Activated naive CD4-positive, alpha-beta T cell treated with anti-CD3 and anti-CD28 coated beads, Interleukin-2, amount 50 U/mL, for 72 hours (primary cell): ENCODE measurements at places on chromosomes 3 and 15.
A peak's percentile ranks its signal among the peaks of the same experiment; 100 is the strongest.

DNA sequence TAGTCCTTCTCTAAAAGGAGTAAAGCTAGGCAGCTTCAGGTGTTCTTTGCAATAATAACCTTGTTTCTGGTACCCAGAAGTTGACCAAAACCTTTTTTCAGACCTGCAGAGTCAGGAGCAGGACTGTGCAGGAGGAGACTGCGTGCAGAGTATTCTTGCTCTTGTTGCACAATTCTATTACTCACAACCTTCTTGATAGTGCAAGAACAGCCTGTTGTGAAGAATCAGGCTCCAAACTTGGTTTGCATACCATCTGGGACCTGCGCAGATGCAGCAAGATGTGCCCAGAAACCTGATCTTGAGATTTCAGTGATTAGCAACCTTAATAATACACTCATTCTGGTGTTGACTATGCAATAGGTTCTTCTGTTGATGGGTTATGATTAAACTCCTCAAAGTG, 111.9 kb downstream of the ATG7 start:
- no peak for DNase-seq

GRCh38 chr3:132090921-132091320, 56.1 kb upstream of the CPNE4 start:
- no peak for DNase-seq

- DNase-seq = no peak
Measured at GRCh38 chr3:10697918-10698317, 118.1 kb upstream of the SLC6A11 start.

- no peak for DNase-seq
Measured at GRCh38 chr15:87739081-87739480, 517.5 kb downstream of the NTRK3 start.

DNA sequence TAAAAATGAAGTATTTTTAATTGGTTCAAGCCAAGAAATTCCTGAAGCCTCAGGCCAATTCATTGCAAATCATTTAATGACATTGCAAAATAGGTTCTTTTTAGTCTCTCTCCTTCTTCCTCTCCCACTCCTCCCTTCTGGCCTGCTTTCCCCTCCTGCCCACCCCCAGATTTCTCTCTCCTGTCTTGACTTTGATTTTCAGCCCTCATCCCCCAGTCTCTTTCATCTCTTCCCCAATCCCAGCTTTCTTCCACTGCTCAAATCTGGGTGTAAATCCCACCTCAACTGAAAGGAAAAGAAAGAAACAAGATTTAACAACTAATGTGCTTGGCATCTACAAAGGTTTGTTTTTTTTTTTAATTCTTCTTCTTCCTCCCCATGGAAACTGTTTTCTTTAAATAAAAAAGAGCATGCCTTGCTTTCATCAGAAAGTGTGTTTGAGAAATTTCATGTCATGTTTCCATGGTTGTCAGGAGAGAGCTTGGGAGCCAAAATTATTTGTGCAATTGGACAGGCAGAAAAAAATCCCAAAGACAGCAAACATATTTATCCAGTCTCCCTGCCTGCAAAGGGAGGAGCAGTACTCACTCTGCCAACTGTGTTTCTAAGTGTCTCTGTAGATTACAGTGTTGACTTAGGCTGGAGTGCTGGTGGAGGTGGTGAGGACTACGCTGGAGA, 50.4 kb downstream of the BOC start:
- no peak for DNase-seq

DNA sequence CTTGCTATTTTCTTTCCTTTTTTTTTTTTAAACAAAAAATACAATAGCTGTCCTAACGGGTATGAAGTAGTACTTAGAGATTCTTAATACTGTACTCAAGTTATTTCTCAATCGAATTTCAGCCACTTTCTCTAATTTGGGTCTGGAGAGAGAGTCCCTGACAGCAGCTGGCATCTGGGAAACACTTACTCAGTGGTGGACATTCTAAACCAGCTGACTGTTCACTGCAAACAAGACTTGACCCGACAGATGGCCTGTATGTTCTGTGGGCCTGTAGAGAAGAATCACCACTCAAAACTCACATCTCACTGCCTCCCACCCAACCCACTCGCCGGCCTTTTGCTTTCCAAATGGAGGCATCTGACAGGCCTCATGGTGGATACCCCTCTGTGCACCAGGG, 199.6 kb downstream of the ATP10A start:
- no peak for DNase-seq

- no peak for DNase-seq
Measured at GRCh38 chr3:166527325-166527724, 690.1 kb upstream of the BCHE start.

- no peak for DNase-seq
Measured at GRCh38 chr3:36562945-36563344, 182.6 kb downstream of the STAC start.

DNA sequence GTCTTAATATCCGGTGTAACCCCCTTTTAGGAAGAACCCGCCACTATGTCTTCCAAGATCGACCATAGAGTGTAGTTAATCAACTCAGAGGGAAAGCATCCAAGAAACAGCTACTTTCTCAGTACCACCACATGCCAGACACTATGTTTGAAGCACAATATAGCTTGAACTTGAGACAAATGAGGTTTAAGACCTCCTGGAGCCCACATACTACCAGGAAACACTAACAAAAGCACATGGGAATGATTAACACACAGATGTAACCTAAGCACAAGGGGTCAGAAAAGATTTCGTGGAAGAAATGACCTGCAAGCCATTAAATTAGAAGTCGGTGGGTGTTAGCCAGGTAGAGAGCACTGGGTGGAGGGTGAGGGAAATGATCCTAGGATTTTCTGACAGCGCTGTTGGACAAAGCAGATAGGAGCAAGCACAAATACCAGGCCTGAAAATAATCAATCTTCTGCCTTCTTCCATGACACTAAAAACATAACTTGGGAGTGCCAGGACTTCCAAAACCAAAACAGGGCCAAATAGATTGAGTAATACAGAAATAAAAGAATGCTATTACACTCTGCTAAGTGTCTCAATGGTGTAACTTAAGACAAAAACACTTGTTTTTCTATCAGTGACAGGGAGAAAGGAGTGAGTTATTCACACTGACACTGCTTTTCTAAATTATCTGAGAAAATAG, 213.7 kb downstream of the FOXP1 start:
- DNase-seq = no peak

GRCh38 chr3:181521831-181522230, 189.9 kb upstream of the SOX2 start:
- DNase-seq = no peak

DNA sequence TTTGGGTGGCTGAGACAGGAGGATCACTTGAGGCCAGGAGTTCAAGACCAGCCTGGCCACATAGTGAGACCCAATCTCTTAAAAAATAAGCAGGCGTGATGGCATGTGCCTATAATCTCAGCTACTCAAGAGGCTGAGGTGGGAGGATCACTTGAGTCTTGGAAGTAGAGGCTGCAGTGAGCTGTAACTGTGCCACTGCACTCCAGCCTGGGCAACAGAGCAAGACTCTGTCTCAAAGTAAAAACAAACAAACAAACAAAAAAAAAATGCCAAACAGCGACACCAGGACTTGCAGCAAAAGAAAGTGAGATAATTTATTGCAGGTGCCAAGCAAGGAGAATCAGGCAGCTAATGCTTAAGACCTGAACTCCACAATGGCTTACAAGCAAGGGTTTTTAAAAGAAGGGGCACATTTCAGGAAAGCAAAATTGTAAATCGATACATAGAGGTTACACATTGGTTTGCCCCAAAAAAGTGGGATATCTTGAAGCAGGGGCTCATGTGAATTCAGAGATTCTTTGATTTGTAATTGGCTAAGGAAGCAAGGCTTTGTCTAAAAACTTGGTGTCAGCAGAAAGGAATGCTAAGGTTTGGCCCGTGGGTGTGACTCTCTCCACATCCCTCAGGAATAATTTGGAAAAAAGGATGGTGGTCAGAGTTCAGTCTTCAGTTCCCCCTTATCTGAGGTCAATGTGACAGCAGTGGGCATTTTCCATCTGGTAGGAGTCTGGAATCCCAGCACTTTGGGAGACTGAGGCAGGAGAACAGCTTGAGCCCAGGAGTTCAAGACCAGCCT, 5.2 kb upstream of the MPI start:
- no peak for DNase-seq

- no peak for DNase-seq
Measured at GRCh38 chr3:123042413-123042812, 14.8 kb upstream of the SEMA5B start.

GRCh38 chr3:13831386-13831996, 48.4 kb downstream of the WNT7A start:
- DNase-seq = no peak

DNA sequence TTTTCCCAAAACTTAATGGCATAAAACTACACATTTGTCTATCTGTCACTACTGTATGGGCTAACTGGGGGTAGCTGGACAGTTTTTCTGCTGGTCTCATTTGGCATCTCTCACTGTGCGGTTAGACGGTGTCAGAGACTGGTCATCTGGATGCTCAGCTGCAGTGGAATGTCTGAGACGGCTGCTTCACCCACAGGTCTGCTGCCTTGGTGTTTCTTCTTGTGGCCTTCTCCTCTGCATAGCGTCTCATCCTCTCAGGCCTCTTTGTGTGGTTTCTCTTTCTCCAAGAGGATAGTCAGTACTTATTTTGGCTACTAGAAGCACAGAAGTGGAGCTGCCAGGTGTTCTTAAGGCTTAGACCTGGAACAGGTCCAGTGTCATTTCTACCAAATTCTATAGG, 35.9 kb upstream of the GOLGA6L9 start:
- DNase-seq = no peak

DNA sequence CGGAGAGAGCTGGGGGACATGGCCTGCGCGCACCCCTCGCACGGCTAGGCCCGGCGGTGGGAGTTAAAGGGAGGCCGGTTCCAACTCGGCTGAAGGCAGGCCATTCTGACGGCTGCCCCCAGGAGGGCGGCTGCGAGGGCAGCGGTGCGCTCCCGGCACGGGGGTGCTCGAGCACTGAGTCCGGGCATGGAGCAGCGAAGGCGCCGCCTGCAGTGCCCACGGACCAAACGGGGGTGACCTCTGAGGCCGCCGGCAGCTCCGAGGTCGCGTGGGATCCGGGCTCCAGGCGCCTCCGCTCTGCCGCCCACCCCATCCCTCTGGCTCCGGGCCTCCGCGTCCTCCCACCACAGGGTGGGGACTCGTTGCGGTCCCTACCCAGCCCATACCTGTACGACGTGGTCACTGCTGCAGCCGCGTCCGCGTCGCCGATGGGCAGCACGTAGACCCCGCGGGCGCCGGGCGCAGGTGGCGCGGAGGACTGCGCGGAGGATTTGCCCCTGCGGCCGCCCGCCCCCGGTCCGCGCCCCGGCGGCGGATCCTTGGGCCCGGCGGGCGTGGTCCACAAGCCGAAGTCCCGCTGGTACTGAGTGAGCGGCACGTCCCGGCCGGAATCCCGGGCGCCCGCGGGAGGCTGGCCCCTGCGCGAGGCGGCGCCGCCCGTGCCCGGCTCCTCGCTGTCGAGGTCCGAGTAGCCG, 469 bp downstream of the MAP6D1 start:
- DNase-seq = peak; percentile 22

GRCh38 chr15:70411143-70411863, 313.6 kb upstream of the TLE3 start:
- DNase-seq = no peak

GRCh38 chr3:65907232-65908130, 131.2 kb downstream of the MAGI1 start:
- DNase-seq = no peak

DNA sequence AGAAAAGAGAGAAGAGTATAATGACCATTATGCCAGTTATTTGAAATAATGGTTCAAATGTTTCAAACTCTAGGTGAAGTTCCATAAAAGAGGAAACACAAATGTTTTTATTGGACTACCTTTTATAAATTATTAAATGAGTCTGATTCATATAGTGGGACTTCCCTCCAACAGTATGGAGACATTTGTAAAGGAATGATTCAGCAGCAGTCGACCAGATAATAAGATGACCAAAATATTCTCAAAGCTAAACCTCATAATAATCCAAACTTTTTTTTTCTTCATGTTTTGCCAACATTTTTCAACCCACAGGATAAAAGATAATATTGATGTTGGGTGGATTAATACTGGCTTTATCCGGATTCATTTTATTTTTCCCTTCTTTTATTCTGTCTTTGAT, 18.8 kb downstream of the TIPARP start:
- DNase-seq = no peak
